ENCODE measurements at places on chromosomes 13 and 19.

DNA sequence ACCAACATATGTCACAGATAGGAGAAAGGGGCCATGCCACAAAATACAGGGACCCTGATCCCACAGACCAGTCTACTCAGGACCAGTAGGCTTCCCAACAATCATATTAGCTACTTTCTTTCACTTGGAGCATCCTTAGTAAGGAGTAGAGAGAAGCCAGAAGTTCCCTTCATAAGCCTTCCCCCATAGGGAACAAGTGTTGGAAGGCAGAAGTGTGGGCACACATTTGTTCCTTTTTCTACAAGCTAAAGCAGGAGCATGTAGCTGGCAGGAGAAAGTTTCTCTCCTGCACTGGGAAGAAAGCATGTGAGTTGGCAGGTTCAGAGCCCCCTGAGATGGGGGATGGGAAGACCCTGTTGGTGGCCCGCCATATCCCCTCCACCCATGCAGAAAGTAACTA is 165.4 kb downstream of the KCTD12 start:
- no peak for DNase-seq

GRCh38 chr19:18660051-18660910 is 23.2 kb upstream of the CRTC1 start:
- no peak for DNase-seq

GRCh38 chr19:48970139-48970766 is 5.1 kb downstream of the FTL start:
- DNase-seq = no peak

- no peak for DNase-seq
Observed at GRCh38 chr19:3333662-3334061, 32.7 kb upstream of the NFIC start.

- DNase-seq = no peak
Observed at GRCh38 chr19:35337097-35337983, 8.4 kb downstream of the CD22 start.

GRCh38 chr19:54189145-54189734 is at the start of gene MBOAT7:
TSS of gene MBOAT7 (minus strand) at chr19:54189580. CDS start at chr19:54188508, 1,072 bp downstream.
- DNase-seq = peak; percentile 82

GRCh38 chr13:46124531-46124966 is 19.7 kb upstream of the CPB2 start:
- no peak for DNase-seq

- no peak for DNase-seq
Observed at GRCh38 chr13:40549500-40550094, 116.8 kb downstream of the FOXO1 start.

GRCh38 chr13:100506600-100507422 is 81.8 kb downstream of the GGACT start:
- DNase-seq = no peak

GRCh38 chr13:43088093-43088511 is 64.7 kb downstream of the DNAJC15 start:
- no peak for DNase-seq

DNA sequence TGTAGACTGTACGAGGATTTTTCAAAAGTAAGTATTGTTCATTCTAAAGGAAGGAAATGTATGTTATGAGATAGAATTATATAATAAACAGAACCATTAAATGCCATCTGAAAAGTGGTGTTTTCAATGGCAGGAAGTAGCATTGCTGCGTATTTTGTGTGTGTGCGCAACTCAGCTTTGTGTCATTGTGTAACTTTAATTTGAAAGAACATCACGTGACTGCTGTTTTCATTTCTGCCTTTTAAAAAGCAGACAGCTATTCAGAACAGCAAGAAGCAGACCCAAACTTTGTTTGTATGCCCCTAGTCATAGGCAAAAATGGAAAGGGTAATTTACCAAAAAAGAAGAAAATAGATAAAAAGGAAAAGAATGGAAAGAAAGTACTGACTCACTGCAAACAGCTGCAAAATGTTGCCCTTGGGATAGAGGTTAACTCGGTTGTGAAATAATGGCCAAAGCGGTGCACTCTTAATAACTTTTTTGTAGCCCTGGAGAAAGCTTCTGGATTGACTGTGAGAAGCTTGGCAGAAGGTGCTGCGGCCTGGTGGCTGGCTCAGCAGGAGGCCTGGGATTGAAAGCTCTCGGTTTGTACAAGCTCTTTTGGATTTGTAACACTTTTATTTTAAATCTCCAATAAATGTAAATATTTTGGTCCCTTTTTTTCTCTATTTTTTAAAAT is 97.3 kb downstream of the GGACT start:
- no peak for DNase-seq

- DNase-seq = no peak
Observed at GRCh38 chr13:109275852-109276251, 510.5 kb downstream of the IRS2 start.

DNA sequence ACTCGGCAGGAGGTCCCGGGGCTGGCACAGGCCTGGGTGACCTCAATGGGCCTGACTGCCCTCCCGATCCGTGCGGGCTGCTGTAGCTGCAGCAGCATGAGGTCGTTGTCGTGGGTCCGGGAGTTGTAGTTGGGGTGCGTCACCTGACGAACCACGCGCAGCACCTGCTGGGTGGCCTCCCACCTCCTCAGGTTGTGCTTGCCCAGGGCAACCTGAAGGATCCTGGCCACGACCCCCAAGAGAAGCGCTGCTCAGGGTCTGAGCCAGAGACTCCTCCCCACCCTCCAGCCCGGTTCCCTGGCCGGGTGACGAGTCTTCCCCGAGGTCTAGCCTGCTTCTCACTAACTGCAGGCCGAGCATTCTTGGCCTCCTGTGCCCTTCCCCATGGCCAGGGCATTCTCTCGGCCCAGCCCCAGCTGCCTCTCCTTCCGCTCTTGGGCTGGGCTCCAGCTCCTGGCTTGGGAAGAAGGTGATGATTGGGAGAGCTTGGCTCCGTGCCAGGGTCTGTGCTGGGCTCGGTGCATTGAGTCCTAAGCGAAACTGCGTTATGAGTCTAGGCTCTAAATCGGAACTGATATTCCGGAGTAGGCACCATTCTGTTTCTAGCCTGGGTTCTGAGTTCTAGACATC is 3.1 kb downstream of the KLK14 start:
- DNase-seq = no peak

- no peak for DNase-seq
Observed at GRCh38 chr13:88217372-88217771, 546.2 kb downstream of the SLITRK5 start.

DNA sequence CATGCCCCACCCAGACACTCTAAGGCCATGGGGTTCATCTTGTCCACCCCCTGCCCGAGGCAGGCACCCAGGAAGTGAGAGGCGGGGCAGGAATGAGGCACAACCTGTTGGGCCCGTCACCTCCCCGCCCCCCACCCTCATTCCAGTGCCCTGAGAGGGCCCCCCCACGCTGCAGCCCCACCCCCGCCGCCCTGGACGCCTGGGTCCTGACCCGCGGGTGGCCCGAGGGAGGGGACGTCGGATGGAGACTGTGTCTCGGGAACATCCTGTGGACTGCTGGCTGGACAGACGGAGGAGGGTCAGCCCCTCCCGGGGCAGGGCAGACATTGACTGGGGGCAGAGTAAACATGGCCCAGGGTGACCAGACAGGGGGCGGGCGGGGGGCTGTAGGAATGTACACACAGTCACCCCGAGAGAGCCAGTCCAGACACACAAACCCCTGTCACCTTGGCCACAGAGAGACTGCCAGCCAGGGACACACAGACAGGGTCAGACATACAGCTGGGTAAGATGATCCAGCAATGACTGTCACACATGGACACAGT is 7.4 kb upstream of the JUNB start:
- no peak for DNase-seq

DNA sequence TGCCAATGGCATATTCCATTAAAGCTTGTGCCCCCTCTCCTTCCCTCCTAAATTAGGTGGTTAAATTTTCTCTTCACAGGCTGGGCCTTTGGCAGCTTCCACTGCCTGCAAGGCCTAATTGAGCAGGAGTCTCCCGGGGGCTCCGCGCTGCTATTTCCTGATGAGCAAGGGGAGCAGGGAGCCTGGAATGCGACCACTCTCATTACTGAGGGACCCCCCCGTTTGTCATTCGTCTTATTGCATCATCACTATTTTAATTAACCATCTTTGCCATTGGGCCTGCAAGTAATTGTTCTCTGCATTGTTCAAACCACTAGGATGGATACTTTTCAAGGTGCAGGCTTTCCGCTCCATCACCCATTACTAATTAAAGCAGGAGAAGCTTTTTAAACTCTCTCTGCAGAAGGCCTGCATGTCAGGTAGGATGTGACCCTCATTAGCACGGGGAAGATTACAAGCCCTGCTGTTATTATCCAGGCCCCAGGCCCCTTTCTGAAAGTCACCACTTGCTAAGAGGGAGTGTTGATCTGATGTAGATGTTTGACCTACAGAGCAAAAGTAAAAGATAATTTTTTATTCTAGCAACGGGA is 142.3 kb downstream of the OXGR1 start:
- no peak for DNase-seq

All from GM19239 (cell line).